ENCODE measurements at places on chromosomes 1 and 21.

GRCh38 chr21:18334066-18334465 lies 69.5 kb downstream of the TMPRSS15 start:
- peak; percentile 36 for DNase-seq

DNA sequence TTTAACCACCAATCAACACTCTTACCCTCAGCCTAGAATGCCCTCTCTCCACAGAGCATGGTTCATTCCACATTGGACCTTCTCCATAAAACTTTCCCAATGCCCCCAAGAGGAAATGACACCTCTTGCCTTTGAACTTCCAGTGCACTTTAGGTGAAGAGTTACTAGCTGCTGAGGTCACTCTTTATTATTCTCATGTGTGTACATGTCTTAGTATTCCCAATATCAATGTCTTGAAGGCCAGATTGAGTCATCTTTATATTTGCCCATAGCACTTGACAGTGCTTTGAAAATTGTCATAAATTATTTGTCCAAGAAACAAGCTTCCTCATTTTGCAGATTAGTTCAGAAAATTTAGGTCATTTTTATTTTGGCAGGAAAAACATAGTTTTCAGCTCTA lies 8.1 kb upstream of the DNASE2B start:
- DNase-seq, result peak; percentile 33

DNA sequence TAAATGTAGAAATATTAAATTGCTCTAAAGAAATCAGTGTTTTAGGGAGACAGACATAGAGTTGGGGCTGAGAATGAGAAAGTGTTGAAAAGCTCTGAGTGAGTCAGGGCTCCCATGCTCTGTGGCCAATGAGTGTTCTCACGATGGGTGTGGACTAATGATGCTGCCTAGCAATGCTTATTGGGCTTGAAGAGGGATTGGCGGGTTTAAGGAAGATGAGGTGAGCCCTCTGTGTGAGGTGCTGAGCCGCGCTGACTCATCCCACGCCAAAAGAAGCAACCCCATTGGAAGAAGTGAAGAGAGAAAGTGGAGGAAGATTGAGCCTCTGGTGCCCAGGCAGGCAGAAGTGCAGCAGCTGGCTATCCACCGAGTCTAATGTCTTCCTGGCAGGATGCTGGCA lies 65.1 kb upstream of the DPT start:
- no peak for DNase-seq

DNA sequence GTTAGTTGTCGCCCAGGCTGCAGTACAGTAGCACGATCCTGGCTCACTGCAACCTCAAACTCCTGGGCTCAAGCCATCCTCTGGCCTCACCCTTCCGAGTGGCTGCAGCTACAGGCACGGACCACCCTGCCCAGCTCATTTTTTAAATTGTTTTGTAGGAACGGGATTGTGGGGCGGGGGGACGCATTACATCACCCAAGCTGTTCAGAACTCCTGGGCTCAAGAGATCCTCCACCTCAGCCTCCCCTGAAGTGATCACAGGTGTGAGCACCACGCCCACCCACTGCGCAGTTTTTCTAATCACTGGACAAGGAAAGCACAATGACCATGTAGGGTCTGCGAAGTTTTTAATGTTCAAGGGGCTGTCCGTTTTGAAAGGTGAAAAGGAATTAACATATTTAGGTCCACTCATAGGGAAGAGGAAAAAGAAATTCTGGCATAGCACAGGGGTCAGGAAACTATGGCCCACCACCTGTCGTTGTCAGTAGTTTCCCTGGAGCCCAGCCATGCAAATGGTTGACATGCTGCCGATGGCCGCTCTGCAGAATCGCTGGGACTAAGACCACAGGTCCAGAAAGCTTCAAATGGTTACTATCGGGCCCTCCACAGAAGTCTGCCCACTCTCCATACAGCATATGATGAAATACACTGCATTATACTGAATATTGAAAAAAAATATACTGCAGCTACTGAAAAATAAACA lies 26.0 kb downstream of the SETD4 start:
- DNase-seq, result no peak

GRCh38 chr21:14740692-14741091 lies 194.6 kb upstream of the SAMSN1 start:
- DNase-seq, result peak; percentile 73

Measured in PC-3 (cell line).